ENCODE measurements at places on chromosomes 1 and 21.

DNA sequence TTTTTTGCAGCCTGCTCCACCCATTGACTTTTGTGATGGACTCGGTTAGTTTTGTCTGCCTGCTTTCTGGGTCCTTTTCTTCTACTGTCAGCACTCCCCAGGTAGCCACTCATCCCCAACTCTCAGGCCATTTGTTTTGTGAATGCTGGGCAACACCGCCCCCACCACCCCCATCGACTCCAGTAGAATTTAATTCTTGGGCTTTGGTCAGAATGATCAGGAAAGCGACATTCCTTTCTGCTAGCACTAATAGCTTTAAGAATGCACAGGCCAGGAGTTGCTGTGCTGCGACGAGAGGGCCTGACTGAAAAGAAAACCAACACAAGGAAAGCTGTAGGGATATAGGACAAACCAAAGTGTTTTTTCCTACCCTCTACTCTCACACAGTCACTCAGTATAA is 144.4 kb downstream of the CDC7 start:
- DNase-seq: no peak

- DNase-seq: no peak
Measured at GRCh38 chr1:76379506-76379905, 305.0 kb downstream of the ST6GALNAC3 start.

DNA sequence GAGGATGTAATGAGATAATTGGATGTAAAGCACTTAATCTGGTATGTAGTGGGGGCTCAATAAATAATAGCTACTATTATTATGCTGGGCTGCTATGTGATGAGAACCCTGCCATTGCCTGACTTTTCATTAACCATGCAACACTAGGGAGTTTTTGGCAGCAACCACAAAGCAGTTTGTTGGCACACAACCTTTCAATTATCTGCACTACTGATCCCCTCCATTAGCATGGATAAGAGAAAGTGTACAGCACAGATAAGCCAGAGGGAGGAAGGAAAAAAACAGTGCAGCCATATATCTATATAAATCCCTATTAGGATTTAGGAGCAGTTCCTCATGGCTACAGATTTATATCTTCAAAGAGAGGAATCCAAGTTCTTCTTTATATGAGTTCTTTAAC is 498.5 kb downstream of the NUF2 start:
- DNase-seq: no peak

DNA sequence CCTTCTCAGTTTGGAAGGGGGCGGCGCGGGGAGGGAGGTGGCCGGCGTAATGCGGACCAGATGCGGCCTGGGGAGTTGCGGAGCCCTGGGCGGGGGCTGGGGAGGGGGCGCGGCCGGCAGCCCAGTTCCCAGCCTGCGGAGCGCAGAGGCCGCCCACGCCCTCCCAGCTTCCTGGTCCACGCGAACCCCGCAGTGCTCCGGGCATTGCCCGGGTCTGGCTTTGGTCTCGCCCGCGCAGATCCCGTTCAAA is 695 bp downstream of the DMBX1 start:
- no peak for DNase-seq

- no peak for DNase-seq
Measured at GRCh38 chr1:102853136-102853535, 255.2 kb downstream of the COL11A1 start.

DNA sequence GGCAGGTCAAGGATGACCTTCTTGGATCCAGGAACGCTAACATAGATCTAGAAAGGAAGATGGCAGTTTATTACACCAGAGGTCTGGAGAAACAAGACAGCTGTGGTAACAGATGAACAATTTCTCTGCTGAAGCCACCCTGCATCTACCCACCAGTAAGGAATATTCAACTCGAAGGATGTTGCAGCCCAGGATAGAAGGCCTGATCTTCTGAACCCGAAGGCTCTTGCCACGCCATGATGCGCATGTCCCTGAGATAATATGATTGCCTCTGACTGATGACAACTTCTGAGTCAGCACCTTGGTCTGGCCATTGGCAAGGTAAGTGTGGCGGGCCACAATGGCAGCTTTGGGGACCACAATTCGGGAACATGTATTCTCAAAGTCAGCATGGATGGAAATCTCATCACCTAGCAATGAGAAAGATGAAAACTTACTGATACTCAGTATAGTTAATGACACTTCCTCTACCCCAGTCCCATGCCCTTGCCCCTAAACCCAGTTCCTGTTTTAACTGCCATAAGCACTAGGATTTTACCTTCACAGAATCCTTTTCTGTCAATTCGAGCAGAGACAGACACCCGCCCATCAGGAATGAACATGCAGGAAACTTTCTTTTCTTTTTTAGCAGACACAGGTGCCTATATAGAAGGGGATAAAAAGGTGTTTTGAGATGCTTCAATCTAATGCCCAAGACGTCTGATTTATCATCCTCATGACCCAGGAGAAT is 1.8 kb downstream of the TXNIP start:
- DNase-seq: no peak

DNA sequence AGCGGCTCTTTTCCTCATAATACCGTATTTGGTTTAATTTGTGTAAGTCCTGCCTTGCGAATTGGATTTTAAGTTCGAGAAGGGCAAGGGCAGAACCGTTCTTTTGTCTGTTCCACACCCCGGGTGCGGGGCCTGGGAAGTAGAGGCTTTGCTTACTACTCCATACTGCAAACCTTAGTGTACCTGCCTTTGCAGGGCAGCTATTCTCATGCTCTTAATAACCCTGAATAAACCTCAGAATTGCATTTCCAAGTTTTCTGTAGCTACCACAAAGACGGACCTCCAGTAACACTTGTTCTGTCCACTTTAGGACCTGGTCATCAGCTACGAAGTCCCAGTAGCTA is 657 bp upstream of the HNRNPU start:
- DNase-seq: peak; percentile 11

Data from NCI-H226 (cell line).